ENCODE measurements at places on chromosomes 12 and 14.

- DNase-seq, result no peak
Observed at GRCh38 chr12:82627799-82628198, 58.9 kb upstream of the TMTC2 start.

- no peak for DNase-seq
Observed at GRCh38 chr14:61668282-61668681, 27.0 kb upstream of the HIF1A start.

GRCh38 chr14:96247031-96247430 is 9.0 kb upstream of the BDKRB1 start:
- no peak for DNase-seq

GRCh38 chr12:66203820-66204219 is 14.8 kb downstream of the IRAK3 start:
- DNase-seq, result no peak

GRCh38 chr12:13170892-13171490 is 25.5 kb upstream of the EMP1 start:
- DNase-seq, result no peak

- DNase-seq, result peak; percentile 52
Observed at GRCh38 chr14:34059925-34060650, 109.2 kb upstream of the EGLN3 start.
